Esophagus squamous epithelium (tissue), 5 donors: ENCODE measurements at places on chromosomes 3 and 15.

DNA sequence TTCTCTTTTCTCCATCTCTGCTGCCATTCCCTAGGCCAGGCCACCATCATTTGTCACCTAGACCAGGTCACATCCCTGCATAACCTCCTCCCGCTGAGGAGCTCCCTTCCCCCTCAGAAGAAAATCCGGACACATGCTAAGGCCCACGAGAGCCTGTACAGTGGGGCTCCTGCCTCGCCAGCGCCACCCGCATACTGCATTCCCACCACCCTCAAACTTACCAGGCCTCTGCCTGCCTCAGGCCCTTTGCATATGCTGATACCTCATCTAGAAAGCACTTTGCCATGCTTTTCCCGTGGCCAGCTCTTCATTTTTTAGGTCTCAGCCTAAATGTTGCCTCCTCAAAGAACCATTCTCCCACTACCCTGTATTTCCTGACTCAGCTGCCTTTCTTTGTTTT lies 220.1 kb upstream of the CTDSPL start:
- no peak overlapping the region for H3K4me3 ChIP-seq
- peaks cover 17% of the 10 kb centered on the region for H3K4me1 ChIP-seq
- no peaks in the 10 kb centered on the region for H3K27me3 ChIP-seq
- no peak overlapping the region for H3K27ac ChIP-seq
- H3K36me3 ChIP-seq = no peaks in the 10 kb centered on the region
- no peak for DNase-seq

DNA sequence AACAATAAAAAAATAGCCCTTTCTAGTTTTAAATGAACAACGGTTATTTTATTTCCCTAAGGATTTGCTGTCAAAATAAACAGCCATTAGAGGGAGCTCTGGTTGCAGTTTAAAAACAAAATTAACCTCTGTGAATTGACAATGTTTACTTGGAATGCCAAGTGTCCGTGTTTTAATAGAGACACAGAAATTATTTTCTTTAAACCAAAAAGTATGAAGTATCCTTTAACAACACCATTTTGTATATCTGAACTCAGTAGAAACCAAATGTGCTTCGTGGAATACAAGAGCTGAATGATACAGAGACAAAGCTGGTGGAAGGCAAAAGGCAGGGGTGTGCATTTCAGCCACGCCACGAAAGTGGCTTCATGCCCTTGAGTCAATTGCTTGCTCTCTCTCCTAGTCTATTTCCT lies 74.4 kb downstream of the MOBP start:
- H3K4me3 ChIP-seq = no peak overlapping the region
- H3K27me3 ChIP-seq = no peaks in the 10 kb centered on the region
- H3K27ac ChIP-seq = no peak overlapping the region
- H3K4me1 ChIP-seq = no peaks in the 10 kb centered on the region

GRCh38 chr15:67899596-67900283 lies 59.9 kb upstream of the RNU6-1 start:
- H3K27ac ChIP-seq = no peak overlapping the region
- H3K27me3 ChIP-seq = no peaks in the 10 kb centered on the region
- DNase-seq = no peak
- H3K4me3 ChIP-seq = no peak overlapping the region
- H3K36me3 ChIP-seq = no peaks in the 10 kb centered on the region
- no peaks in the 10 kb centered on the region for H3K4me1 ChIP-seq

DNA sequence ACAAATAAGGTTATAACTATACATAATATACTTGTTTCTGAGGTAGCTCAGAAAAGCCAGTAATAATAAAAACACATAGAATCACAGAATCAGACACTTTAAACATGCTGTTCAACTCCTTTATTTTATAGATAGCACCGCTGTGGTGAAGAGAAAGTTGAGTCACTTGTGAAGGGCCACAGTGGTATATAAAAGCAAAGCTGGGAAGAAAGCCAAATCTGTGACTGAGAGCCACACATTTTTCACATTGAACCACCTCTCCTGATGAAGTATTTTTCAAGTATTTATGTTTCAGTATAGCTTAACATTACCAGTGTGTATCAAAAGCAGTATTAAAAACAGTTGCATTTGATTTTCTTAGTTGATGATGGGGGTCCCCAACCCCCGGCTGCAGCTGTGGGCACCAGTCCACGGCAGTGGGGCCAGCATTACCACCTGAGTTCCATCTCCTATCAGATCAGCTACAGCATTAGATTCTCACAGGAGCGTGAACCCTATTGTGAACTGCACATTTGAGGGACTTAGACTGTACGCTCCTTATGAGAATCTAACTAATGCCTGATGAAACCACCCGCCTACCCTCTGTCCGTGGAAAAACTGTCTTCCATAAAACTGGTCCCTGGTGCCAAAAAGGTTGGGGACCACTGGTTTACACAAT lies 46.2 kb downstream of the TBL1XR1 start:
- no peaks in the 10 kb centered on the region for H3K27me3 ChIP-seq
- H3K36me3 ChIP-seq = no peaks in the 10 kb centered on the region
- DNase-seq = no peak

DNA sequence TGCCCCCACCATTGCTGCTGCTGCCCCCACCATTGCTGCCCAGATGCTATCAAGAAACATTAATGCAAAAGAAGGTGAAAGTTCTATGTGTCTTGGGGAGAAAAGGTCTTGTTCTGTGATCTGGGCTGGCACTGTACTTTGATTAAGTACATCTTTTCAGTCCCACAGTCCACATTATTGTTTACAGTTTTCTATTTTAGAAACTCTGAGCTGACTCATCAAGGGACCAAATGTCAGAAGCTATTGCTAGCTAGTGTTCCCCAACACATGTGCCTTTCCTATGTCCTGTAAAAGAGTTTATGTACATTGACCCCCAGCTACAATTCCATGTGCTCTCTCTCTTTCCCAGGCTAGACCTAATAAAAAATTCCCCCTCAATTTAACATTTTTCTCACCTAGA lies 264.7 kb upstream of the NECTIN3 start:
- no peak overlapping the region for H3K27ac ChIP-seq
- H3K4me1 ChIP-seq = no peaks in the 10 kb centered on the region
- no peaks in the 10 kb centered on the region for H3K36me3 ChIP-seq

GRCh38 chr3:42681361-42682038 lies 3.8 kb upstream of the KLHL40 start:
- peaks cover 5% of the 10 kb centered on the region for H3K4me1 ChIP-seq
- H3K27me3 ChIP-seq = no peaks in the 10 kb centered on the region

DNA sequence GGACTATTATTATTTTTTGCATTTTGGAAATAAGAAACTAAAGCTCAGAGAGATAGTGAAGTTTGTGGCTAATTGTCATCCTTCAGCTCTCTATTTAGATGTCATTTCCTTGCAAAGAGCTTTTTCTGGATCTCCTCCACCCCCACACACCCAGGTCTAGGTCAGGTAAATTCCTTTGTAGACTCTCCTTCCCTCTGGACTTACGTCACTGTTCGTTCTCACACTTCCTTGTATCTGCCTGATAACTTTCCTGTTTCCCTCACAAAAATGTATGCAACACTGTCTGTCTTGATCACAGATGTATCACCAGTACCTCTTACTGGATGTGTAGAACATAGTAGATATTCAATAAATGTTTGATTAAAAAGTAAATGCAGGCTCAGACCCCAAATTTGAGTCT lies 6.1 kb upstream of the MB21D2 start:
- peaks cover under 1% of the 10 kb centered on the region for H3K4me1 ChIP-seq
- no peaks in the 10 kb centered on the region for H3K27me3 ChIP-seq
- no peaks in the 10 kb centered on the region for H3K36me3 ChIP-seq
- H3K4me3 ChIP-seq = no peak overlapping the region
- DNase-seq = no peak

- H3K27ac ChIP-seq = no peak overlapping the region
- H3K4me1 ChIP-seq = peaks cover 16% of the 10 kb centered on the region
- no peak overlapping the region for H3K4me3 ChIP-seq
- no peak for DNase-seq
- H3K36me3 ChIP-seq = no peaks in the 10 kb centered on the region
- H3K27me3 ChIP-seq = no peaks in the 10 kb centered on the region
Observed at GRCh38 chr3:46660003-46660402, 33.5 kb downstream of the ALS2CL start.

GRCh38 chr3:86985181-86985826 lies 5.6 kb downstream of the VGLL3 start:
- no peak for DNase-seq
- H3K4me1 ChIP-seq = peaks cover 7% of the 10 kb centered on the region
- H3K36me3 ChIP-seq = no peaks in the 10 kb centered on the region
- H3K27me3 ChIP-seq = no peaks in the 10 kb centered on the region
- H3K4me3 ChIP-seq = no peak overlapping the region

- peak overlapping the region; percentile 42 for H3K27ac ChIP-seq
- no peaks in the 10 kb centered on the region for H3K27me3 ChIP-seq
- DNase-seq = no peak
- peaks cover 7% of the 10 kb centered on the region for H3K4me1 ChIP-seq
- H3K36me3 ChIP-seq = no peaks in the 10 kb centered on the region
Observed at GRCh38 chr15:75090388-75090734, 67.0 kb downstream of the PPCDC start.

DNA sequence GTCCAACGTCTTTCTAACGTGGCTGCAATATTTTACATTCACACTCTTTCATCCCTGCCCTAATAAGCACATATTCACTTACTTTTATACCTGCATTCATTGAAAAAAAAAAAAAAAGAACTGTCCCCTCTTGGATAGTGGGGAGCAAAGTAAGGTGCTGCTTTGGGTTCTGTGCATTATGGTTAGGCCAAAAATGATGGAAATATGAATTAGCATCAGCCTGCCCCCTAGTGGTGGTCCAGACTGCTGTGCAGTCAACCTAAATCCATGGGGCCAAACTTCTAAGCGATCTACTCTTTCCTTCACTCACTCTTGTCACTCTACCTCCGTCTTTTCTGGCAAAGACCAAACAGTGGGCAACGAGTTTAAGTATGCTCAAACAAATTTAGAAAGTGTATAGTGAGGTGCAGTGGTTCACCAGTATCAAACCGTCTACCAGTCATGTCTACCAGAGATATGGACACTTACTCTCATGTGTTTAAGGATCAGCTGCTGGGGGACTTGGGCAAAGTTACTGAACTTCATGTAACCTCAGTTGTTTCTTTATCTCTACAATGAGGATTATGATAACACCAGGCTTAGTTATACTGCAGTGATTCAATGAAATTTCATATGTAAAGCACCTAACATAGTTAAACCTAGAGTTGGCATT lies 61.5 kb upstream of the GRM7 start:
- H3K27me3 ChIP-seq = no peaks in the 10 kb centered on the region
- H3K4me3 ChIP-seq = no peak overlapping the region
- no peak overlapping the region for H3K27ac ChIP-seq
- no peaks in the 10 kb centered on the region for H3K36me3 ChIP-seq

DNA sequence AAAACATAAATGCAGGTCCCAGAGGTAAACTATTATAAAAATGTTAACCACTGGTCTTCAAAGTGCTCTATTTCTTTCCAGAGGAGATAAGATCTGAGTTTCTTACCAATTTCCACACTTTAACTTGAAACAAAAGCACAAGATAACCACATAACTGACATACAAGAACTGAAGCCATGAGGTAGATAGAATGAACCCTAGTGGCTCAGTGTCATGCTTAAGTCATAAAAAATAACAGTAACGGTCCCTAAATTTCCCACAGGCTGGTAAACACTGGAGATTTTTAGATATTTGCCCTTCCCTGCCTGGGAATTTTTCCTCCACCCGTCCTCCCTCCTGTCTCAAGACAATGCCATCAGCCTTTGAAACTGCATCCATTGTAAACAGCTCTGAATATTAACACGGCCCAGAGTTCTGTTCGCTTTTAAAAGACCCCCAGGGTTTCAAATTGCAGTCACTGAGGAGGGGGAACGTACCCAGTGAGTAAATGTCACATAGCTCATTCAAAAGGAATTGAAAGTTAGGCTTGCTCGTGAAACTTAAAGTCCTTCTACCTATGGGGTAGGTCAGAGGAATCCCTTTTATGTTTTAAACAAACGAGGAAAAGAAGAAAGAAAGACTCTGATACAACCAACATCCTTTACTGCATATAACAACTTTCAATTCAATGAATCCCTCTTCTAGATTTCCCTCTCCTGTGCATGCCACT lies 5.7 kb downstream of the LRIG1 start:
- H3K27ac ChIP-seq = no peak overlapping the region
- no peak for DNase-seq
- peaks cover 62% of the 10 kb centered on the region for H3K4me1 ChIP-seq
- no peaks in the 10 kb centered on the region for H3K36me3 ChIP-seq
- no peaks in the 10 kb centered on the region for H3K27me3 ChIP-seq

DNA sequence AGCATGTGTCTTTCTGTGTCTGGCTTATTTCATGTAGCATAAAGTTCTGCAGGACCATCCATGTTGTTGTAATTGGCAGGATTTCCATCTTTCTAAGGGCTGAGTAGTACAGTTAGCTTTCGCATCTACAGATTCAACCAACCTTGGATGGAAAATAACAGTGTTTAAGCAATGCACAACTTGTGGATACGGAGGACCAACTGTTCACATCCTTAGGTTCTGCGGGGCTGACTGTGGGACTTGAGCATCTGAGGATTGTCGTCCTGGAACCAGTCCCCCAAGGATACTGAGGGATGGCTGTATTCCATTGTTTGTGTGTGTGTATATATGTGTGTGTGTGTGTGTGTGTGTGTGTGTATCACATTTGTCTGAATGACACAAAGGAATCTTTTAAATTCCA lies 27.7 kb downstream of the ABHD17C start:
- H3K4me1 ChIP-seq = no peaks in the 10 kb centered on the region
- no peaks in the 10 kb centered on the region for H3K36me3 ChIP-seq
- no peak overlapping the region for H3K27ac ChIP-seq
- no peak overlapping the region for H3K4me3 ChIP-seq
- no peak for DNase-seq
- H3K27me3 ChIP-seq = no peaks in the 10 kb centered on the region

GRCh38 chr3:170809007-170809974 lies 60.7 kb downstream of the RPL22L1 start:
- H3K27ac ChIP-seq = no peak overlapping the region
- peaks cover 1% of the 10 kb centered on the region for H3K27me3 ChIP-seq
- H3K4me3 ChIP-seq = no peak overlapping the region

GRCh38 chr3:37816271-37816670 lies 45.4 kb upstream of the CTDSPL start:
- H3K27ac ChIP-seq = no peak overlapping the region
- H3K4me1 ChIP-seq = no peaks in the 10 kb centered on the region
- peaks cover 49% of the 10 kb centered on the region for H3K36me3 ChIP-seq
- H3K27me3 ChIP-seq = no peaks in the 10 kb centered on the region
- no peak for DNase-seq

DNA sequence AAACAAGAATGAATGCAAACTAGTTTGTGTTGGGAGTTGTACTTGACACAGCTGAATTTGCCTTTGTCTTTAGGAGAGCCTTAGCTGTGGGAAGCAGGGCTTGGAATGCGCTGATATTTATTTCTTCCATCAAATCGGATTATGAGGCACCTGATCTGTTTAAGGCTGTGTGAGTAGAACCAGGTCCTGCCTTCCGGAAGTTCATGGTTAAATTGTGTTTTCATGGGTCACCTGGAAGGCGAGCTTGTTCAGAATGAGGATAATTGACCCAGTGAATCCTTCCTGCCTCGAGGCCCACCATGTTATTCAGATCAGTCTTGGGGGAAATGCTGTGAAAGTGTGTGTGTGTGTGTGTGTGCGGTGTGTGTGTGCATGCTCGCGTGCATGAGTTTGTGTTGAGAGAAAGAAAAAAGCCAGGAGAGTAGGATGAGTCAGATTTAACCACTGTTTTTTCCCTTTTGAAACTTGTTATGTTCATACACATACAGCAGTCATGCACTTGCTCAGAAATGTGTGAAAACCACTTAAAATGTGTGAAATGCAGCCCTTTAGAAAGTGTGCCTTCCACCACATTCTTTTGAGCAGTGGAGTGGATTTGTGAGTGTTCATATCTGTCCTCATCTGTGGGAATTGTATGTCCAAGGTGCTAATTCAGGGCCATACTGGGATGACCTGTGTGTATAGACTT lies 36.7 kb downstream of the SMAD3 start:
- no peak overlapping the region for H3K4me3 ChIP-seq
- no peaks in the 10 kb centered on the region for H3K27me3 ChIP-seq
- DNase-seq = no peak
- H3K27ac ChIP-seq = peak overlapping the region; percentile 95
- no peaks in the 10 kb centered on the region for H3K36me3 ChIP-seq
